Stimulated activated CD8-positive, alpha-beta memory T cell treated with anti-CD3 and anti-CD28 coated beads, Interleukin-4, amount 100 ng/mL, for 1 hour (primary cell): ENCODE measurements at places on chromosomes 16 and 17.

- DNase-seq, result peak; percentile 65
These were observed 2.4 kb upstream of the BCKDK start for GRCh38 chr16:31105677-31106213.

DNA sequence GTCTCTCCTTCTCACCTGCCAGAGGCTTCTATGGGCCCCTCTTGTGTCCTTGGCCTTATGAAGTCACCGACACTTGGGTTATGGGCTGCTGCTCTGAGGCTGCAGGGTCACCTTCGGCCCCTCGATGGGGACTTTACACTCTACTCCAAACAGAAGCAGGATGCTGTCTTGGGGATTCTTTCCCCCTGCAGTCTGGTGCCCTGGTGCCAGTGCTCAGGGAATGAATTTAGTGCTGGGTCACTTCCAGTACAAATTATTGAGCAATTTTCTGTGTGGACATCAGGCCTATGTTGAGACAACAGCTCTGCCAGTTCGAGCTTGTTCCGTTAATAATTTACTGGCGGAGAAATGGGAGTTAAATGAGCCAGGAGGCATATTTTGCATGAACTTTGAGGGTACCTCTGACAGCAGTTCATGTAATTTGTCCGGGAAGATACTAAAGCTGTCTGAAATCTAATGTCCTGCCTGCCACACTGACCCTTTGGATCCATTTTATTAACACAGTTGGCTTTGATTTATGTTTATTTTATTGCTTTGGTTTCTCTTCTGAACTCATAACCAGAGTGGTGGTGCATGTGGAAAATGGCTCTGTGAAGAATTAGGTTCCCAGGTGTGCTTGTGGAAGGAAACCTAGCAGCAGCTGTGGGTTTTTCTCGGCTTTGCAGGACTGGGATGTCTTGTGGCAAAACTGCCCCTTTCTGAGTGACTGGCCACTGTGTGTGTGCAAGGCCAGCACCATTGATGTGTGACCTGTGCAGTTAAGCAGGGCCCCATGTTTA is 34.1 kb upstream of the DHX8 start:
- DNase-seq, result no peak

GRCh38 chr16:85773044-85773443 is 22.1 kb upstream of the C16orf74 start:
- DNase-seq, result no peak

GRCh38 chr17:17176341-17176740 is 29.8 kb downstream of the PLD6 start:
- DNase-seq, result no peak

DNA sequence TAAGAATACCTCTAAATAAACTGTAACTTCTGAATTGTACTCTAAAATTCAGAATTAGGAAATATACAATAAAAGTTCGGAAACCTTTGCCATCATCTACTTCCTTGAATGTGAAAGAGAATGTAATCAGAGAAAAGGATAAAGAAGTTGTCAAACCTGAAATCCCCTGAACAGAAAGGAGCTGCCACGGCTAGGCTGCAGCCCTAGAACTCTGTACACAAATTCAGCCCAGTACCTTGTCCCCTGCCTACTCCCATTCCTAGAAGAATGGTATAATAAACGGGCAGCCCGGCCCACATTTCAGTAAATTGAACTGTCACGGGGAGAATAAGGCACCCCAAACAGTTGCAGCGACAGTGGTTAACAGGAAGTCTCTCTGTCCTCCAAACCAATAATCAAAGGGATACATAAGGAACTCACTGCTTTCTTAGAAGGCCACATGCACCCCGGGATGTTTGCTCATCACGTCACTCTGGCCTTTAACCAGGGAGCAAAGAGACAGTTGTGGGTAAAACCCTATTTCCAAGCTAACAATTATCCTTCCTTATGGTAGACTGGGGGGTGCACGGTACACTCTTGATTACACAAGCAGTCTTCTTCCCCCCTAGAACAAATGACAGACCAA is 24.3 kb upstream of the RFFL start:
- no peak for DNase-seq

GRCh38 chr16:54459509-54460262 is 173.1 kb upstream of the IRX3 start:
- no peak for DNase-seq

GRCh38 chr17:70072546-70073309 is 2.3 kb upstream of the KCNJ16 start:
- DNase-seq, result no peak

- DNase-seq, result no peak
These were observed 163.1 kb upstream of the CACNG3 start for GRCh38 chr16:24093049-24093448.

- DNase-seq, result no peak
These were observed 6.8 kb upstream of the CD300A start for GRCh38 chr17:74459622-74460021.

DNA sequence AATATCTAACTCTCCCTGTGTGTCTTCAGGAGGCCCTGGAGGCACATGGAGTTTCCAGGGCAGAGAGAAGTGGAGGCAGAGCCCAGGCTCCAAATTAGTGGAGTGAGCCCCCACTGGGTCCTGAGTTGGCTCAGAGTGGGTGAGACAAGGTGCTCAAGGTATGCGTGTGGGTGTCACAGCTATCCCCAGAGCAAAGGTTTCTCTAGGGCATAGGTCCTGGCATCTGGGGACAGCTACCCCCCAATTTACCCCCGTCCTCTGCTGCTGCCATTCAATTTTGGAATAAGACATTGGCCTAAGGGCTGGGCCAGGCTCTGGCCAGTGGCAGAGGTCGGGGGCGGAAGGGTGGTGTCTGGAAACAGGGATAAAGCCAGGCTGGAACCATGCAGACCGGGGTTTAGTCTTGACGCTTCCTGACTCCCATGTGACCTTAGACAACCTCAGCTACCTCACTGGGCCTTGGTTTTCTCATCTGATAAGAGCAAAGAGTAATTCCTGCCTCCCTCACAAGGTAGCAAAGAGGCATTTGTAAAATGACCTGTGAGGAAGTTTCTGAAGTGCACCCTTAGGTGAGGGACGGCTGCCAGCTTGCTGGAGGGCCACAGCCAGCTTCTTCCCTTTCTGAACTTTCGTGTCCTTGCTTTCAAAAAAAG is 78.2 kb upstream of the TMEM97 start:
- DNase-seq, result no peak

DNA sequence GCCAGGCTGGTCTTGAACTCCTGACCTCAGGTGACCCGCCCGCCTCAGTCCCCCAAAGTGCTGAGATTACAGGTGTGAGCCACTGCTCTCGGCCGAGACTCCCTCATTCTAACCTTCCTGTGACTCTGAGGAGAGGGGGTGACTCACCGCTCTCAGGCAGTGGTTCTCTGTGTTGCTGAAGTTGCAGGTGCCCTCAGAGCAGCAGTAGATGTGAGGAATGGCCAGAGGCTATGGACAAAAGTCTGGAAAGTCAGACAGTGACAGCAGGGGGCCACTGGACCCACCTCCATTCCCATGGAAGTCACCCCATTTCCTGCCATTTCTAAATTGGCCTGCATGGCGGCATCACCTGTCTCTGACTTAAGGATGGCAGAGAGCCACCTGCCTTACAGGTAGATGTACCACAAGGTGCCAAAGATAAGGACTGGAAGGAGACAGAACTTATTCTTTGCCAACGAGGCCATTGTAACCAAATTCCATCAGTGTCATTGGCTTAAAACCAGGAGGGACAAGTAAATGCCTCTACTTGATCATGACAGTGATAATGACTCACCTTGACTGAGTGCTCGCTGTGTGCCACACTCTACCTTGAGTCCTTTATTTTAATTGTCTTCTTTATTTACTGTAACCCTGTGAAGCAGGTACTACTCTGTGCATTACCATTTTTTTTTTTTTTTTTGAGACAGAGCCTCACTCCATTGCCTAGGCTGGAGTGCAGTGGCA is 15.3 kb upstream of the CNOT1 start:
- no peak for DNase-seq

DNA sequence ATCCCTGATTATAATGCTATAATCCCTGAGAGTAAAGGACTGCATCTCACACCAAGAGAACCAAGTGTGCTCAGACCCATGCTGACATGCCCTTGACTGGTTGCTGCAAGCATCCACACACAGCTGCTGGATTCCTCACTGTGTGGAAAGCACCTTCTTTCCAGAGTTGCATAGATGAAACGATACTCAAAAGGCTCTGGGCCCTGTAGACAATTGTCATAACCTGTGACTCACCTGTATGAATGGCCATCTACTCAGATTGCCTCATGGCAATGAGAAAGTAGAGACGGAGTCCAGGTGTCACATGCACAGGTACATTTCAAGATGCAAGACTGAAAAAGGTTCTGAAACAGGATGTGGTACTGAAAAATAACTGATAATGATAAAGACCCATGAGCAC is 58.1 kb downstream of the MPHOSPH6 start:
- DNase-seq, result no peak

DNA sequence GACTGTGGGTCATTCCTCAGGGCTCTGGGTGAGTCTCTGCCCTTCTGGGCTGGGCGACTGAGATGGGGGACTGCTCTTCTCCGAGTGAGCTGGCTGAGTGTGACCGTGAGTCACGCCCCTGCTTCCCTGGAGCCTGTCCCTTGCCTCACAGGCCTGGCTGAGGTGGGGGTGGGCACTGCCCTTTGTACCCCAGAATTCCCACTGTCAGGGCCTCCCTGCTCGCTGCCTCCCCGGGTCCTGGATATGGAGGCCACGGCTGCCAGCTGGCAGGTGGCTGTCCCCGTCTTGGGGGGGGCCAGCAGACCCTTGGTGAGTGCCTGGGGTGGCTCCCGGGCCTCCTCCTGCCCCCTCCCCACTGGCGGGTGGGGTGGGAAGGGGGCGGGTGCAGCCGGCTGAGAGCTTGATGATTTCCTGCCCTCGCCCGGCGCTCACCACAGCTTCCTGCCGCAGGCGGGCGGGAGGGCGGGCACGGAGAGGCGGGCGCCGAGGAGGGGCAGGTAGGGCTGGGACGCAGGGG is at the start of gene LAT:
Gene LAT, plus strand, starts transcription at position 434 of the 517 bp plus-strand sequence. CDS start 366 bp downstream, outside the sequence.
- peak; percentile 60 for DNase-seq

DNA sequence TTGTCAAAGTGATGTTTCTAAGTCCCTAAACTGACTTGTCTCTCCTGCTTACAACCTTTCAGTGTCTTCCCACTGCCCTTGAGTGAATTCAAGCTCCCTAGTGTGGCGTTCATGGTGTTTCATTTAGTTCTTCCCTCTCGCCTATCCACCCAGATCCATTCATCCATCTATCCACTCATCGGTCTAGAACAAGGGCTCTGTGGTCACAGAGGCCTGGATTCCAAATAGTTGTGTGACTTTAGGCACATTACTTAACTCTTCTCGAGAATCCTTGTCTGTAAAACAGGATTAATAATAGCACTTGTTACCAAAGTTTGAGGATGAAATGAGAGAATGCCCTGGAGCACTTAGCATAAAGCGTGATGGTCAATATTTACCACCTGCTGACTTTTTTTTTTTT is 870 bp upstream of the TAC4 start:
- no peak for DNase-seq
